NCI-H510A (cell line): ENCODE measurements at places on chromosomes 6 and 20.

- no peak for DNase-seq
Measured at GRCh38 chr20:38435555-38435939, 419 bp upstream of the SNHG17 start.

GRCh38 chr20:52268184-52268749 lies 76.7 kb upstream of the ZFP64 start:
- DNase-seq, result no peak

DNA sequence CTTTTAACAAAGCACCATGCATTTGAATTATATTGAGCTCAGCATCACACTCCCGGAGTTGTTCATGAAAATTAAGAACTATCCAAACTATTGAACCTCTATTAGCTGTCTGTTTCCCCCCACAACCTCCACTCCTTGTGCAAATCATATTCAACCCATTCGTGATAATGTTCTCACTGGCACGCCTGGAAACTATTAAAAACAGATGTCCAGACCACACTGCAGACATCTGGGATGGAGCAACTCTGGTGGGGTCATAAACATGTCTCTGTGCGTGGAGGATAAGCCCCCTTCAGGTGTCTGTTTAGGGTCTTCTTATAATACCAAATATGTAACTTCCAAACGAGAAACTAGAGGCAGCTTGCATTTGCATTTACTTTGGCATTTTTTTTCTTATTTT lies 193.7 kb downstream of the TFAP2A start:
- no peak for DNase-seq

DNA sequence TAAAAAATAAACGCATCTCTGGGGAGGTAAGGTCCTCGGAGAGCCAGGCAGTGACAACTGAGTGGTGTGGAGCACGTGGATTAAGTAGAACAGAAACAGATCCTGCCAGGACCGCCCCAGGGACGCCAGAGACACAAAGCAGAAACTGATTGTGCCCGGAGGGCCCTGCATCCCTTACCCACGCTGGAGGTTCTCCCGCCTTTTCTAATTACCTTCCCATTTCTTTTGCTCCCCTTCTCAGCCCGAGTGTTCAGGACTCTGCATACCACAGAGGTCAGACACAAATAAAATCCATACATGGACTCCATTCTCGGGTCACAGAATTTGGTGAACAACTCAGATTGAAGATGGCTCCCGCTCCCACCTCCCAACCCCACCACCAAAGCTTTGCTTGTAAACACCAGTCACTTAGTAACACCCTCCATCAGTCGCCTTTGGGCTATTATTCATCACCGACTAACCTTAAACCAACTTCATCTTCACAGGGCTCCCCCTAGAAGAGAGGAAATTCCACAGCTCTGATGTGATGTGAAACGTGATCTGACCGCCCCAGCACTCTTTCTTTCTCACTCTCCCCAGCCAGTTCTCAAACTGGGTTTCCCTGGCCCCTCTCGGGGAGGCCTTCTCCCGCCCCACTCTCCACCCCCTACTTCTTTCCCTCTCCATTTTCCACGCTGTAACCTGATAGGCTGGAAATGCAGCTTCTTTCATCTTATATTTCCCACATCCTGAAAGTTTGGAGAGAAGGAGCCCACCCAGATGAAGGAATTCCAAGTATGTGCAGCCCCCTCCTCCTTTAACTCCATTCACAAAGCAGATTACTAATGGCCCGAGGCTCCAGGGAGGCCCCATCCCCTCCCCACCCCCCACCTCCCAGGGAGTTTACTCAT lies 32.5 kb upstream of the PIM1 start:
- DNase-seq, result peak; percentile 4

DNA sequence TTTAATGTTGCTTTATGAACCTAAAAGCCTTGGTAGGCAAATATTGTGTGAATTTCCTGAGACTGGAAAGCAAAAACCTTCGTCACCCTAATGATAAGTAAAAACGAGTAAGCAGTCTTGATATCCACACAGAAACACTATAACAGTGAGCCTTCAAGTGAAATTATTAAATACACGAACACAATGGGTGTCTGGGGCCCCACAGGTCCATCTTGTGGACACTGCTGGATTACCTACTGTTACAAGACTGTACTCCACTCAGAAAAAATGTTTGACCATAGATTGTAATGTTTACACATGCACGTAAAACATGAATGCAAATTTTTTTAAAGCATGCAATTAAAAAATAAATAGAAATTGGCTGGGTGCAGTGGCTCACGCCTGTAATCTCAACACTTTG lies 466.9 kb downstream of the CD83 start:
- DNase-seq, result no peak

- DNase-seq, result no peak
Measured at GRCh38 chr6:14038467-14039437, 78.8 kb upstream of the CD83 start.

DNA sequence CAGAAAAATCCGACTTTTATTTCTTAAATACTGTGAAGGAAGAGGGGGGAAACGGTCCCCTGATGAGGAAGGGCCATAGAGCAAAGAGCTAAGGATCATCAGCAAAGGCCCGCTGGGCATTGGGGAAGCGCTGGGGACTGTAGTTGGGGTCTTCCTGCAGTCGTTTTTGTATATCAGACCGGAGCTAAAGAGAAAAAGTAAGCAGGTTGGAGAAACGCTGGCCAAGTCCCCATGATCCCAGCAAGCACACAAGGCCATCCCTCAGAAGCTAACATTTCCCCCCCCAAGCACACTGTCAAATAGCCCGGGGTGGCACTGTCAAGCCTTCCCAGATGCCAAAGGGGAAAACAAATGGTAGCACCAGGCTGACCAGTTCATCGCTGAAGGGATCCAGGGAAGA lies 13.4 kb downstream of the BAG6 start:
- no peak for DNase-seq
